H9 (cell line): ENCODE measurements at places on chromosomes 4 and X. TPM values are rescaled to one million over a fixed set of nuclear protein-coding genes. Genes with fewer than 3 reads are reported as not detected.

ITIH6 gene
- total RNA-seq, result not detected in 2 replicates

FATE1 gene
- total RNA-seq, result not detected in 2 replicates

XK gene
- 0.85 and 0.97 TPM in 2 replicates for total RNA-seq

AASDH gene
- 11.6 and 12.9 TPM in 2 replicates for total RNA-seq

KLHL13 gene
- total RNA-seq, result 4.0 and 4.1 TPM in 2 replicates

NAP1L2 gene
- total RNA-seq, result 12.2 and 12.8 TPM in 2 replicates

CCSER1 gene
- 0.37 and 0.57 TPM in 2 replicates for total RNA-seq

DNA sequence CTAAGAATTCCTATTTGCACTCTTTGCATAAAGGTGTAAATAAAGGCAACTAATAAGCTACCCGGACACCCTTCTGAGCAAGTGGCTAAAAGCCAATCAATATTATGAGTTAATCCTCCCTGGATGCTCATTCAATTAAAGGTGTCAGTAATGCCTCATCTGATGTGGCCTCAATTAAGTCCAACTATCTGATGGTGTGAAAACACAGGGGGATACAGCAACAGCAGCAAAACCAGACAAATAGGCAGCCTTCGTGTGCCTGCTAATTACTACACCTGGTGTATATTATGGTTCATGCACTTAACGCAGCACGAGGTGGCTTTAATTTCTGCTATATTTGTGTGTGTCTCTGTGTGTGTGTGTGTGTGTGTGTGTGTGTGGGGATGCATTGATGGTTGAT is 244.4 kb downstream of the DCLK2 start:
- H3K27ac ChIP-seq, result no peak overlapping the region
- H3K4me3 ChIP-seq, result no peak overlapping the region
- no peaks in the 10 kb centered on the region for H3K36me3 ChIP-seq
- no peaks in the 10 kb centered on the region for H3K4me1 ChIP-seq
- DNase-seq, result no peak
- H3K27me3 ChIP-seq, result no peaks in the 10 kb centered on the region

GRCh38 chrX:51694254-51694653 is 11.6 kb upstream of the CENPVL2 start:
- DNase-seq, result peak; percentile 5
- no peak overlapping the region for H3K4me3 ChIP-seq
- H3K4me1 ChIP-seq, result no peaks in the 10 kb centered on the region

- no peak for DNase-seq
- no peaks in the 10 kb centered on the region for H3K4me1 ChIP-seq
- no peaks in the 10 kb centered on the region for H3K27me3 ChIP-seq
- H3K36me3 ChIP-seq, result peaks cover 23% of the 10 kb centered on the region
These were observed 18.5 kb downstream of the CC2D2A start for GRCh38 chr4:15488136-15488535.

- peaks cover 16% of the 10 kb centered on the region for H3K4me1 ChIP-seq
- H3K4me3 ChIP-seq, result peak overlapping the region; percentile 7; the same call in 1 of the 3 replicates
- no peaks in the 10 kb centered on the region for H3K27me3 ChIP-seq
- H3K27ac ChIP-seq, result no peak overlapping the region
These were observed 167.7 kb downstream of the MGST2 start for GRCh38 chr4:139833151-139833910.

GRCh38 chrX:154355094-154355775 is 19.2 kb downstream of the FLNA start:
- H3K36me3 ChIP-seq, result peaks cover 74% of the 10 kb centered on the region
- no peaks in the 10 kb centered on the region for H3K27me3 ChIP-seq
- no peak overlapping the region for H3K27ac ChIP-seq
- no peak overlapping the region for H3K4me3 ChIP-seq

DNA sequence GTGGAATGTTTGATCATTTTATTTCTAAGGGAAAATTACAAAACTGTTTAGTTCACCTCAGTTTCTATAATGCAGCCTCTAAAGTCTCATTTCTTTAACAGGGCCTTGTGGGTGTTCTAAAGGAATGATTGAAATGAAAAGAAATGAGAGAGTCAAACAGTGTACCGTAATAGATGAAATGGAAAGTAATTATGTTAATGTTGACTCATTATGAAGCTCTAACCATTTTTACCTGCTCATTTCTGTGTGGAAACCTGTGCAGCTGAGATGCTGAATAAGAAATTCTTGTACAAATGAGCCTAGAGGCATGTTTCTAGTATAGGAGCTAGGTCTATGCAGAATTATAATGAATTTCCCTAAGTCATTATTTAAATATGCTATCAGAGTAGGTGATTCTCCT is 45.2 kb upstream of the RPA4 start:
- no peaks in the 10 kb centered on the region; the same call in 1 of the 2 replicates for H3K4me1 ChIP-seq
- no peak for DNase-seq
- H3K27ac ChIP-seq, result no peak overlapping the region
- H3K4me3 ChIP-seq, result no peak overlapping the region
- H3K36me3 ChIP-seq, result no peaks in the 10 kb centered on the region

DNA sequence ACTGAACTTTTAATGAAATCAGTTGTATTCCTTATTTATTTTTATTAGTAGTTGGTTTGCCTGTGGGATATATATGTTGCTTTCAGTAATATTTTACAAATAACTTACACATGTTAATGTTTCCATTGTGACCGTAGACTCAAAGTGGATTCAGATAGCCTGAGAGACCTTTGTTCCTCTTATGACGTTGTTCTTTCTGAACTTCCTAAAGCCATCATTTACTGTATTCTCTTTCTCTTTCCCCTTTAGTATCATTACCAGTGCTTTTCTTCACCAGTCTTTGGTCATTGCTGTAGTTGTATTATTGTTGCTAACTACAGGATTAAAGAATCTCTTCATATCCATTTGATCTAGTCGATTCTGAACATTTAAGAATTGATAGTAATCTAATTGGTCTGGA is 4.3 kb downstream of the STIM2 start:
- no peak for DNase-seq
- H3K27me3 ChIP-seq, result no peaks in the 10 kb centered on the region
- H3K36me3 ChIP-seq, result no peaks in the 10 kb centered on the region; the same call in 2 of the 3 replicates
- H3K4me1 ChIP-seq, result peaks cover 3% of the 10 kb centered on the region; the same call in 1 of the 2 replicates
- H3K27ac ChIP-seq, result no peak overlapping the region

- no peaks in the 10 kb centered on the region for H3K4me1 ChIP-seq
- no peak overlapping the region for H3K4me3 ChIP-seq
- no peak overlapping the region for H3K27ac ChIP-seq
- H3K27me3 ChIP-seq, result no peaks in the 10 kb centered on the region
- DNase-seq, result no peak
- H3K36me3 ChIP-seq, result no peaks in the 10 kb centered on the region; the same call in 1 of the 2 replicates
These were observed 492.0 kb downstream of the ZIC3 start for GRCh38 chrX:138057883-138058282.

GRCh38 chr4:44629280-44629866 is 22.1 kb downstream of the YIPF7 start:
- no peaks in the 10 kb centered on the region for H3K4me1 ChIP-seq
- H3K36me3 ChIP-seq, result no peaks in the 10 kb centered on the region
- no peak overlapping the region for H3K4me3 ChIP-seq
- H3K27ac ChIP-seq, result no peak overlapping the region
- DNase-seq, result peak; percentile 38
- no peaks in the 10 kb centered on the region for H3K27me3 ChIP-seq

DNA sequence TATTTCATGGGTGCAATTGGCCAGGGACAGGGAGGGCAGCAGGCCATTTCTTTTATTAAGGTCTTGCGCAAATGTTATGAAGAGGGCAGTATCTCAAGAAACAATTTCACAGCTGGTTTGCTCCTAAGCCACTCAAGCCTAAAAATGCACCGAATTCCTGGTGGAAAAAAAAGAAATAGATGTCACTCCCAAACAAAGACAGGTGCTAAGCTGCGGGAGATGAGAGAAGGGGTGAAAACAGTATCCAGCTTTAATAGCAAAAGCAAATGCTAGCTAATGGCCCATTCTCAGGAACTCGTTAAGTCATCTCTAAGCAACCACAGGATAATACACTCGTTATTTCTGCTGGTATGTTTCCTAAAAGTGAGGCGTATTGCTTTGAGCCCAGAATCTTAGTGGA is 116.4 kb downstream of the ARX start:
- DNase-seq, result no peak
- H3K4me3 ChIP-seq, result no peak overlapping the region
- peaks cover 14% of the 10 kb centered on the region for H3K36me3 ChIP-seq
- H3K4me1 ChIP-seq, result peaks cover 2% of the 10 kb centered on the region; the same call in 1 of the 2 replicates
- H3K27me3 ChIP-seq, result no peaks in the 10 kb centered on the region

DNA sequence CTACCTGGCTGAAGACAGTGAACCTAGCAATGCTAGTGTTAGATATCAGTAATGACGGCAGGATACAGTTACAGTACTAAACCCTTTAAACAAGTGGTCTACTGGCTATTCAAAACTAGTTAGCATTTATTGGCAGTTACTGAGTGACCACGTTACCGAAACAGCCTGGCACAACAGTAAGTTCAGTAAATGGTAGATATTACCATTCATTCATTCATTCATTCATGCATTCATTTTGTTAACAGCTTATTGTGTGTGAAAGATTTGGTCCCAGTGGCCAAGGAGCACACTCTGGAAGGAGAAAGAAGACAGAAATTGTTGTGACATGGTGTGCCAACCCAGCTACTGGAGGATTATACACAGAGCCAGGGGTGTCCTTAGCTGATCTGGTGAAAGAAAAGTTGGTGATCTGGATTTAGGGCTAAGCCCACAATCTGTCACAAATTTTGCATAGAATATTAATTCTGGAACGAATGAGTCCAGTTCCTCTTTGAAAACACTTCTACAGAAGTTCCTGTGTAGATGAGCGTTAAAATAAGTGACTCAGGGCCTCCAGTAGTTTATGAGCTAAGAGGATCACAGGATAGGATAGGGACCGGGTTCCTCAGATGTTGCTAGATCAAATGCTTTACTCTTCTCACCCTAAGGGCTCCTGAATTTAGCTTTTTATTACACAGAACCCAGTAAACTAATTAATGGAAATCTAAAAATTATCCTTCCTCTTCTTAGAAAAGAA is 179.1 kb downstream of the CBR4 start:
- H3K27me3 ChIP-seq, result peaks cover 6% of the 10 kb centered on the region; the same call in 1 of the 2 replicates
- peak overlapping the region; percentile 97 for H3K4me3 ChIP-seq
- H3K4me1 ChIP-seq, result no peaks in the 10 kb centered on the region
- DNase-seq, result no peak

DNA sequence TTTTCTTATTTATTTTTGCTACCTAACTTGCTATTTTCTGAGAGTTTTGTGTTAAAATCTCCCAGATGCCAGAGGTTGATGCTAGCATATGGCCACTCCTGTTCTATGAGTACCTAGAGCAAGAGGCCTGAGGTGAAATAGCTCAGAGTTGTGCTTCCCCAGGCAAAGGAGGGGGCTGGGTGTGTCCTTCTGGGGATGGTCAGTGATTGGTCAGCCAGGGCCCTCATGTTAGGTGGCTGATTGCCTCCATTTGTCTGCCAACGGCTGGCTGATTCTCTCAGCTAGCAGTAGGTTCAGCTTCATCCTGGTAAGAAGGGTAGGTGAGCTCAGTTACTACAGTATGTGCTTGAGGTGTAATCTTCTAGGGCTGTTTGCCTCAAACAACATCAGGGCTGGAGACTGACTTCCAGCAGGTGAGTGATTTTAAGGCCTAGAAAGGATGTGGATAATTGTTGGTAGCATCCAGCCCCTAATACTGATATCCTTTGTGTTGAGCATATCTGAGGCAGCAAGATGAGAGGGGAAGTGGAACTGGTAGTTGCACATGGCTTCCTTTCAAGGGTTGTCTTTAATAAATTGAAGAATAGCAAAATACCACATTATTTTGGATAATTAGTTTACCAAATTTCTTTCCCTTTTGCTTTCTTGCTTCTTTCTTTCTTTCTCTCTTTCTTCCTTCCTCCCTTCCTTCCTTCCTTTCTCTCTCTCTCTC is 62.5 kb upstream of the RHOH start:
- H3K4me1 ChIP-seq, result no peaks in the 10 kb centered on the region
- H3K27me3 ChIP-seq, result no peaks in the 10 kb centered on the region
- H3K4me3 ChIP-seq, result no peak overlapping the region
- no peak overlapping the region for H3K27ac ChIP-seq
- no peak for DNase-seq
- peaks cover 51% of the 10 kb centered on the region for H3K36me3 ChIP-seq

DNA sequence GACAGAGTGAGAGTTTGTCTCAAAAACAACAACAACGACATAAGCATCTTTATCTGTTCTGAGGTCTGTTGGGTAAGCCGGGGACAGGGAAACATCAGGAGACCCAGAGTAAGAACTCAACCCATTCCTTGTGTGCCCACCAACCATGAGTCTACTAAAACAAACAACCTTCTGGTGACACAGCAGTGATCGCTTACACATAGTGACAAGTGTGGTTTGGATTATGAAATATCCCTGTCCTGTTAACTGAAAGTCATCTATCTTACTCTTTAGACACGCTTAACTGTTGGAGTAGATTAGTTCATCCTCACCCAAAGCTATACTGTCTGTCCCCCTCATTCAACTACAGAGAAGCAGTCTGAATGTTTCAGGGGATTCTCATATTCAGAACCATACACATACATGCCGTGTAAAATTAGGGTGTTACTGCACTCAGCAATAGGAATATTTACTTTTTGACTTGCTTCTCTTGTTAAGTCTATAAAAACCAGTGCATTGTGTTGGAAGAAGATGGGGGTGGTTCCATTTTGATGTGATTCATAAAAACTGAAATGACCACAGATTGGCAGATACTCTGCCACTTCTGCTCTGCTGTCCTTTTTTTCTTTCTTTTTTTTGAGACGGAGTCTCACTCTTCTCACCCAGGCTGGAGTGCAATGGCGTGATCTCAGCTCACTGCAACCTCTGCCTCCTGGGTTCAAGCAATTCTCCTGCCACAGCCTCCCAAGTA is 27.4 kb downstream of the PHKA2 start:
- H3K27me3 ChIP-seq, result no peaks in the 10 kb centered on the region
- H3K4me3 ChIP-seq, result no peak overlapping the region
- H3K4me1 ChIP-seq, result no peaks in the 10 kb centered on the region
- DNase-seq, result no peak
- no peak overlapping the region for H3K27ac ChIP-seq

- no peaks in the 10 kb centered on the region for H3K4me1 ChIP-seq
- no peak overlapping the region for H3K27ac ChIP-seq
- no peak overlapping the region for H3K4me3 ChIP-seq
- DNase-seq, result no peak
- peaks cover 6% of the 10 kb centered on the region for H3K36me3 ChIP-seq
These were observed 60.6 kb downstream of the RPS6KA3 start for GRCh38 chrX:20205927-20206708.

DNA sequence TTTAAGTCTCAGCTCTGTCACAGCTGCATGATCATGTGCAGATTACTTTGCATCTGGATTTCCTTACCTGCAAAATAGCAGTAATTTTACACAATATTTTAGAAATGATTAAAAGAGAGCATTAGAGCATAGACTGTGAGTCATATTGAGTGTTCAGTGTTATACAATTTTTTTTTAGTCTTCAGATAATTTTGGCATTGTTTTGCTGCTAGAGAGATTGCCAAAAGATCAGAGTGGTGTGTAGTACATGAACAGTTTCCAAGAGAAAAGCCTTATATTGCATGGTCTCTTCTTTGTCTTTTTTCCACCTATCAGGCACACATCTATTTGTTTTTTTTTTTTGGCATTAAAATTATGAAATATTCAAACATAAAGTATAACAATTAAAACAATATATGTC is 209.6 kb upstream of the TLL1 start:
- H3K27me3 ChIP-seq, result no peaks in the 10 kb centered on the region
- H3K27ac ChIP-seq, result no peak overlapping the region
- H3K4me3 ChIP-seq, result no peak overlapping the region
- H3K36me3 ChIP-seq, result no peaks in the 10 kb centered on the region

DNA sequence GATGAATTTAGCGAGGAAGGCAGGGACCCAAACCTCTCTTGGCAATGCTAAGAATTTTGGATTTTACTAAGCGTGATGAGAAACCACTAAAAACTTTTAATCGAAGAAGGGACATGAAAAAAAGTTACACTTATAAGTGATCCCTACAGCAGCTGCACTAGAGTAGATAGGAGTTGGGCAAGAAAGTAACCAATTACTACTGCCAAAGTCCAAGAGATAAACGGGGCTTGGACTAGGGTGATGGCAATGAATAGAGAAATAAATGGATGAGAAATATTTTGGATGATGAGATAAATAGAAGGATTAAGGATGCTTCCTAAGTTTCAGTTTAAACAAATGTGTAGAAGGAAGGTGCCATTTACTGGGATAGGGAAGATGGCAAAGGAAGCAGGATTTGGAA is 6.3 kb upstream of the FNIP2 start:
- H3K4me3 ChIP-seq, result no peak overlapping the region
- H3K27ac ChIP-seq, result no peak overlapping the region
